ENCODE measurements at places on chromosomes 2 and 18.
A peak's percentile ranks its signal among the peaks of the same experiment; 100 is the strongest.

DNA sequence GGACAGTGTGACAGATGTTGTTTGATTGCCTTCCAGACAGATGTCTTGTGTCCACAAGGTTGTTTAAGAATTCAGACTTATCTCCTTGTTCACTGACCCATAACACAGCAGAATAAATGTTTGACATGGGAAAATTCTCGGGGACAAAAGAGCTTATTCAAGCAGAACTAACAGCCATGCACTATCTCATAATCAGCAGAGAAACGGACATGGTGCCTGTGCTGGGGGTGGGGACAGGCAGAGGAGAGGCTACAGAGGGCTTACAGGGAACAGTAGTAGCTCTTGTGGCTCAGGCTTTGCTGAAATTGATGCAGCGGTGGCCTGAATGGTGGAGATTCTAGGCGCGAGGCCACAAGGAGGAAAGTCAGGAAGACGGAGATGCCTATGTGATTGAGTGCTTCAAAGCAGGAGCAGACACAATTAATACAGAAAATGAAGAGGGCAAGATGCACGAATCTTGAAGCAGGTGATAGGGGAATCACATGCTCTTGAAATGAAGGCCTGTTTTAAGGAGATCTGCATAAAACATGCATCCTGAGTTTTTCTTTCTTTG is 62.0 kb upstream of the CAB39 start:
- no peak for DNase-seq

DNA sequence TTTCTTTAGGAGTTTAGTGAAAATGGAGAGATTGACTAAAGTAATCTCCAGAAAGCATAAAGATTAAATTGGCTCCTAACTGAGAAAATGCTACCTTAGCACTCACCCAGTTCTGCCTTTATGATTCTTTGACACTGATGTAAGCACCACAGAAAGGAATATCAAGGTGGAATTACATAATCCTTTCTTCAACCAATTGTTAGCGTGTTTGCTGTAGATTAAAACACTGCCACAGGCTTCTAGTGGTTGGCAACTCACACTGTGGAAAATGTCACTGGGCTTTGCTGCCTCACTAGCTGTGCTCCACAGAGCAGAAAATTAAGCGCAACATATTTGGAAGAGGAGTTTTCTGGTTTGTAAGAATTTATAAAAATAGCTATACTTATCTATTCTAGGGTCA is 104.1 kb downstream of the DLGAP1 start:
- DNase-seq = no peak

- peak; percentile 16 for DNase-seq
Measured at GRCh38 chr2:70767699-70768589, at the start of gene ADD2. Gene ADD2 (minus strand): TSS chr2:70768200. CDS start chr2:70706408, 61,792 bp downstream.

DNA sequence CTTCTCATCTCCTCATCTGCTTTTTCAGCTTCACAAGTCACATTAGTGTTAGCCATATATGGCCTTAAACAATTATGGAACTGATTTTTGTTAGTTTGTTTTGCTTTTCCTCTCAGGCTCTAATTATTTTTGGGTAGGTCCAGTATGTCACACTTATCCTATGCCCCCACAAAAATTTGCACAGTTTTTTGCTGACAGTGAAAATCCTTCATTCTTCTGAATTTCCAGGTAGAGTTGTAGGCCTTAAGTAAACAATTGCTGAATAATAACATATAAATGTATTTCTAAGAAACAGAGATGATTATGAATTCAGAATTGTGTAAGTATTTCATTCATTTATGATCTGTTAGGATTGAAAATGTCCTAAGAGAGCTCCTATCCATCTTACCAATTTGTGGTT is 8.6 kb upstream of the SERPINB10 start:
- no peak for DNase-seq

DNA sequence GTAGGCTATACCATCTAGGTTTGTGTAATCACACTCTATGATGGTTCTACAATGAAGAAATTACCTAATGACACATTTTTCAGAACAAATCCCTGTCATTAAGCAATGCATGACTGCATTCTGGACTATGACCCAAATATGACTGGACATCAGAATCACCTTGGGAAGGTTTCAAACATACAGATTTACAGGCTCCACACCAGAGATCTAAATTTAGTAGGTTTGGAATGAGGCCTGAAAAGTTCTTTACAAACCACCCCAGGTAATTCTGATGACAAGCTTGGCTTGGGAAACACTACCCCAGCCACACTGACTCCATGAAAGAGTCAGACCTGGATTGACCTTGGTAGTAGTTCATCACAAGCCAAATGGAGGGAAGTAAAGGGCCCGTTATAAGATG is 52.2 kb upstream of the NFE2L2 start:
- no peak for DNase-seq

- no peak for DNase-seq
Measured at GRCh38 chr2:171956135-171956825, 34.0 kb downstream of the HAT1 start.

Data from NCI-H524 (cell line).